ENCODE measurements at places on chromosomes 6 and 20.

GRCh38 chr6:158758451-158758860 is 60.7 kb downstream of the EZR start:
- DNase-seq = no peak

DNA sequence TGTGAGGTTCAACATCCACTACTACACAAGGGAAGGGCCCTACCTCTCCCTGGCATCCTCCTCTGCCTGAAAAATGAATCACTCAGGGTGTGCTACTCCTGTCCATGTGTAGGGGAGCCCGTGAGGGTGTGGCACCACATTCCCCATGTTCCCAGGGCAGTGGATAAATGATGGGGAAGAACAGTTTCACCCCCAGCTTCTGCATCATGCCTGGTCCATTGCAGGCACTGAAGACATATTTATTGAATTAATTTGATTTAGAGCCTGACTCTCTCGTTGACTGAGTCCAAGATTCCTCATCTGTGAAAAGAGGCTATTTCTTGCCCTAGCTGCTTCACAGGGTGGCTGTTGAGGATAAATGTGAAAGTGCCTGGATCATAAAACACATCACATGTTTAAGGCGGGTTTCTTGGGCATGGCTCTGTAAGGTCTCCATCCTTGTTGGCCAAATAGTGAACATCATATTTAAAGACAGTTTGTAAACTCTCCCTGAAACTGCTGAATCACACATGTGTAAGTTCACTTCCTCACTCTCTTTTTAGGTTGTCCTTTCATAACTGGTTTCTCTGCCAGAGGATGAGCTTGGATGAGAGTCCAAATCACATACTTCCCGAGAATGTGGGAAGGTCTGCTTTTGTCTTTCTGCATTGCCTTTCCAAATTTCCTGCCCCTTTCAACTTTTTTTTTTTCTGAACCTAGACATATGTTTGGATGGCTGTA is 79.7 kb upstream of the FYN start:
- DNase-seq = no peak

DNA sequence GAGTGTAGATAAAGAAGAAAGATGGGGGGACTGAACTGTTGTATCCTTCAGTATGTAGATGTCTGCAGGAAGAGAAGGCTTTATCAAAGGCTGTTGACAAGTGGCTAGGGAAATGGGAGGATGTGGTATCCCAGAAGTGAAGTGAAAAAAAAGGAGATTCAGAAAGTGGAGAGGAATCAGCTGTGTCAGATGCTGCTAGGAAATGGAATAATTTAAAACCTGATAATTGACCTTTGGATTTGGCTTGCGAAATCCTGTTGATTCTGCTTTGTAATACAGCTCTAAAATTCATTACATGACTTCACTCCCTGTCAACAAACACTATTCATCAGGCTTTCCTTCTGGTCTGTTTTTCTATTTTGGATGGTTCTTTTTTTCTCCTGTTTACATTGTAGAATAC is 41.7 kb downstream of the PHF3 start:
- no peak for DNase-seq

DNA sequence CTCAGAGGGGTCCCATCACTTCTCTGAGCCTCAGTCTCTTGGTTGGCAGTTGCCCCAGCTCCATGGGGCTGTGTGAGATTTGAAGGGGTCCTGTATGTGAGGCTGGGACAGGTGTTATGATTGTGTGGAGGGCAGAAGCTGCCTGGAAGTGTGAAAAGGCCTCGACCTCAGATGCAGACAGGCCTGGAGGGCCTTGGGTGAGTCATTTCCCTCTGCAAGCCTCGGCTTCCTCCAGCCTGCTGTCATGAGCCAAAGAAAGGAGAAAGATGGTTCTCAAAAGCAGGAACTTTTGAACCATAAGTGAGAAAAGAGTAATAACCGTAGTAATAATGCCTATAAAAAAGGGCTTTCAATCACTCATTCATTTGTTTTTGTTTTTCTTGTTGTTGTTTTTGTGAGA is 37.5 kb downstream of the SNAI1 start:
- DNase-seq = no peak

- no peak for DNase-seq
These were observed 11.2 kb downstream of the GCNT2 start for GRCh38 chr6:10532392-10532791.

- peak; percentile 9 for DNase-seq
These were observed 31.5 kb upstream of the GCM1 start for GRCh38 chr6:53179961-53180651.

DNA sequence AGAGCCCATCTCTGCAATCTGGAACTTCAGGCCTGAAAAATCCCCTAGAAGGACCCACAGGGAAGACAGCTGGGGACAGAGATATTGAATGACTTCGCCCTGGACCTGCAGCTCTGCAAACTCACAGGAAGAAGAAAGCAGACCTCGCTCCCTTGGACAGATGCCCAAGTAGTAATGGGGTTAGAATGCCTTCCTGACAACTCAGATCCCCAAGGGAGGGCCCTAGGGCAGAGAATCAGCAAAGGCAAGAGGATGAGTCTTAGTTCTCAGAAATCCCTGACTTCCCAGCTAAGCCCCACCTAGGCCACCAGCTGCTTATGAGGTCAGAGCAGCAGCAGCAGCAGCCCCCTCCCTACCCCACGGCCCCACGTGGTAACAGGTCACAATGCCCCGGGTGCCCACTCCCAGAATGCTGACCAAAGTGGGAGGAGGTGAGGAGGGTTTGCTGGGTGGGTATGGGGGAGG is at the start of gene C20orf141:
Gene C20orf141 (plus strand): TSS at position 401 of the 465 bp plus-strand sequence. CDS start 198 bp downstream, outside the sequence.
- no peak for DNase-seq

- no peak for DNase-seq
These were observed 538.6 kb upstream of the MARCKS start for GRCh38 chr6:113318575-113318917.

DNA sequence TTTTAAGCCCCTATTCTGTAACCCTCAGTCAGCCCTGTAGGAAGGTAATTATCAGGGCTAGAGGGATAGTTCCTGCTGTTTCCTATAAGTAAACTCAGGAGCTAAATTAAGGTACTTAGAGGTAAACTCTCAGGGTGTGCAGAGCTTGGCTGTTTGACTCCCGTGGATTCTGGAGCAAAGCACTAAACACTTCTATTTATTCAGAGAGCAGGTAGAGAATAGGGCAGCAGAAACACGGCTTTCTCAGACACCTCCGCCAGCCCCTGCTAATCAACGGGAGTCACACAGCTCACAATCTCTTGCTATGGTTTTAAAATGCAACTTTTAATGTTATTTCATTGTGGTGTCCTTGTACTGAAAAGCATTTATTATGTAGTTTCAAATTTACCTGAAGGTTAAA is 21.8 kb downstream of the PRKN start:
- DNase-seq = no peak

DNA sequence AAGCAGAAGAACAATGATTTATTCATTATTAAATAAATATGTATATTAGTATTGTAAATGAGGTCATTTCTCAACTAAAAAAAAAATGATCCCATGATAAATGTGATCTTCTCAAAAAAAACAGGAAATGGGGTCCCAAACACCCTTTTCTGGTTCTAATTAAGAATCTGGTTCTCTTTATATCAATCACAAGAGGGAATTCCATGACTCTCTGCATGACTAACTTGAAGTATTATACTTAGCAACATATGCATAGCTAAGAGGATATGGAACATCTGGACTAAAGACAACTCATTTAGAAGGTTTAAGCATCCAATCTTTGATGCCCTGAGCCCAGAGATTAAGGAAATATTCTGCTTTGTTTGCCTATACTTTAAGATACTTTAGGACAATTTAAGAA is 89.7 kb upstream of the EMILIN3 start:
- DNase-seq = no peak

DNA sequence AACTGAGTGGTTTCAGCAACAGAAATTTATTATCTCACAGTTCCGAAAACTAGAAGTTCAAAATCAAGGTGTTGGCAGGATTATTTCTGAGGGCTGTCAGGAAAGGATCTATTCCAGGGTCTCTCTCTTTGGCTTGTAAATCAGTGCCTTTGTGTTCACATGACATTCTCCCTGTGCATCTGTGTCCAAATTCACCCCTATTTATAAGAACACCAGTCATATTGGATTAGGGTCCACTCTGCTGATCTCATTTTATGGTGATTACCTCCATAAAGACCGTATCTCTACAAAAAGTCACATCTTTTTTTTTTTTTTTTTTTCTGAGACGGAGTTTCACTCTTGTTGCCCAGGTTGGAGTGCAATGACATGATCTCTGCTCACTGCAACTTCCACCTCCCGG is 68.6 kb upstream of the MARCKS start:
- no peak for DNase-seq

DNA sequence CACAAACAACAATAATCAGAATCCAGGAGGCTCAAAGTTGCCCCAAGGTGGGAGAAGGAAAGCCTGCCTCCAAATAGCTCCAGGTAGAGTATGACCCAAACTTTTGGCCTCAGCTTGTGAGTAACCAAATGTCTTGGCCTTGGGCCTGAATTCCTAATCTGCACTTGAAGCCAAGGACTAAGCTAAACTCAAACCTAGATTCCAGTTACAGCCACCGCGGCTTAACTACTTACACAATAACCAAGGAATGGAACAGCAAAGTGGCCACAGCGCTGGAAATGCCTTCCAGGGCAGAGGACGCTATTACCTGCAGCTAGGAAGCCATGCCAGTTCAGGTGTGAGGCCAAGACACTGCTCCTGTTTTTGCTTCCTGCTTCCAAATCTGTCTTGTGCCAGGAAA is 4.6 kb downstream of the NINL start:
- DNase-seq = no peak

Measured in stimulated activated CD4-positive, alpha-beta T cell treated with anti-CD3 and anti-CD28 coated beads, Interleukin-2, amount 100 ng/mL, for 24 hours (primary cell).